ENCODE measurements at places on chromosomes 2 and 18.

GRCh38 chr2:46213906-46214305, 83.3 kb upstream of the EPAS1 start:
- DNase-seq, result no peak

- DNase-seq, result no peak
Measured at GRCh38 chr2:85737961-85738360, 15.8 kb upstream of the ATOH8 start.

DNA sequence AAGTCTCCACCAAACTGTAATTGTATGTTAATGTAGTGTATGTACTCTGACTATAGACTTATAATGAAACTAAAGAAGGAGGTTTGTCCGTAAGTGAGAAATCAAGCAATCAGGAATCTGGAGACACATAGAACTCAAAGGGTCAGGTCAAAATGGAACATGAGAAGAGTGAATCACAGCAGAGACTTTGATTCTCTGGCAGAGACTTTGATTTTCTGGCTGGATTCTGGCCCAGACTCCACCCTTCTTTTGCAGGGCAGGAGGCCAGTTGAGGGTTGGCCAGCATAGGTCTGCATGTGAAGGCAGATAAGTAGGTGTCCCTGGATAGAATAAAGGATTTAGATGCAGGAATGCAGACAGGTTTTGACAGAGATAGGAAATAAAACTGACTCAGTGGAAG, 11.0 kb upstream of the NCKAP5 start:
- no peak for DNase-seq

- DNase-seq, result no peak
Measured at GRCh38 chr2:18345848-18346247, 214.6 kb downstream of the RDH14 start.

DNA sequence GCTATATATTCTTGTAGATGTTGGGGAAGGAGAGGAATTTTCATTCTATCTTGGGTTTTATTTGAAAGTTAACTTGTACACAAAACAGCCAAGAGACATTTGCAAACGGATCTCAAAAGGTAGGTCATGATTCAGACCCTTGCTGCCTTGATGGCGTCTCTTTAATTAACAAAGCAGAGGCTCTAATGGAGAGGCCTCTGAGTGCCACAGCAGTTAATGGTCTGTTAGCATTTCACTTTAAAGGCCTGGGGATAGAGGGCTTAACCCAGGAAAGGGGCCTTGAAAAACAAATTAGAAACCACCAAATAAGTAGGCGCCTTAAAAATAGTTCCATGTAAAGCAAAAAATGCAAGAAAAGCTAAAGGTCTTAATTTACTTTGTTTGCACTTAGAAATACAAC, 836.9 kb upstream of the CELF4 start:
- no peak for DNase-seq

GRCh38 chr2:102485147-102485785, 12.2 kb downstream of the SLC9A4 start:
- no peak for DNase-seq
